ENCODE measurements at places on chromosomes 3 and 15. TPM values are rescaled to one million over a fixed set of nuclear protein-coding genes. Genes with fewer than 3 reads are reported as not detected.

The FBXO22 gene
- 65.9 TPM for total RNA-seq

- no peaks in the 10 kb centered on the region for H3K4me1 ChIP-seq
- H3K27ac ChIP-seq: no peak overlapping the region
- no peaks in the 10 kb centered on the region for H3K27me3 ChIP-seq
These were observed 236.0 kb upstream of the GOLGA6L4 start for GRCh38 chr15:83999396-84000135.

DNA sequence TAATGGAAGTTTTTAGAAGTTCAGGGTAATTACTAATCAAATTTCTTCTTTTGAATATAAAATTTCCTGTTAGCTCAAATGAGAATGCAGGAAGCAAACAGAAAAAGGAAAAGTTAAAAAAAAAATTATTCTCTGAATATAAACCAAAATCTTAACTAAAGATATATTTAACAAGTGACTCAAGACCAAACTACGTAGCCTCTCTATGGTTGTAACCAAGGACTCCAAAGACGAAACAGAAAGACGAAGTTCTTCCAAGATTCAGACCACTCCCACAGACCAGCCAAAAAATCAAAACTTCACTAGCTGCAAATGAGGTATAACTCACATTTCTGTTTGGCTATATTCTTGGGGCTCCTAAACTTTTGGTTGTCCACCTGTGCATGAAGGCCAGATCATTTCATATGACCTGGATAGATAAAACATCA lies 846.5 kb upstream of the ALCAM start:
- H3K27me3 ChIP-seq: no peaks in the 10 kb centered on the region
- H3K27ac ChIP-seq: no peak overlapping the region
- H3K36me3 ChIP-seq: no peaks in the 10 kb centered on the region
- no peak for DNase-seq

DNA sequence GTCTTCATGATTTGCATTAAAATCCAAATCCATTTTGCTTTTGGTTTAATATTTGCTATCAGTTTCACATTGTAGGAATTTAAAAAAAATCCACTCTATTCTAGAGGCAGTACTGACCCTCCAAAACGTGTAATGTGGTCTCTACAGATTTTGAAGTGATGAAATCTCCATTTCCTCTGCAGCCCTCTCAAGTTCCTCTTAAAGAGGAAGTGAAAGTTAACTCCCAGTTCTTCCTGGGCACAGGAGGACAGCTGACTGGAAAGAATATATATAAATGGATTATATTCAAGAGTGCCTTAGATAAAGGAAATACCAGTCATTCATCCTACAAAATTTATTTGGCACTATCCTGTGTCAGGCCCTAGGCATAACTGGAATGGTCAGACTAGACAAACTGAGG lies 83.5 kb upstream of the PLCL2 start:
- no peak overlapping the region for H3K27ac ChIP-seq
- no peak overlapping the region for H3K4me3 ChIP-seq
- no peaks in the 10 kb centered on the region for H3K4me1 ChIP-seq
- H3K27me3 ChIP-seq: no peaks in the 10 kb centered on the region
- DNase-seq: no peak
- no peaks in the 10 kb centered on the region for H3K36me3 ChIP-seq

- H3K4me1 ChIP-seq: no peaks in the 10 kb centered on the region
- no peak for DNase-seq
- no peaks in the 10 kb centered on the region for H3K27me3 ChIP-seq
- H3K27ac ChIP-seq: no peak overlapping the region
- no peaks in the 10 kb centered on the region for H3K36me3 ChIP-seq
These were observed 96.1 kb downstream of the STAC start for GRCh38 chr3:36476286-36476942.

Measured in Panc1 (cell line).